Stimulated activated CD4-positive, alpha-beta T cell treated with anti-CD3 and anti-CD28 coated beads, Interleukin-1b, Interleukin-23, amount 100 ng/mL, for 4 hours (primary cell): ENCODE measurements at places on chromosomes 6 and 20.

DNA sequence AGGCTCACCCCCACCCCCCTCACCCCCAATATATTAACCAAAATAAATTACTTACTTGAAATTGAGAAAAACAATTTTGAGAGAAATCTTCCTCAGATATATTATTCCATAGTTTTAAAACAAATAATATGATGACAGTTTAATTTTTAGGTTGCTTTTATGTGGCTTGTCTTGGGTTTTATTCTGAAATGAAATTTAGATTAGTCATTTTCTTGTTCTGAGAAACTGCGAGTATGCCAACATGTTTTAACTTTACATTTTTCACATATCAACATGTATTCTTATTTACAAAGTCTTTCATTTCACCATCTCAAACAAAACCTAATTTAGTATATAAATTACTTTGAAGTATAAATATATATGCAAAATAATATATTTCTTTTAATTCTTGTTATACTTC lies 11.1 kb downstream of the REV3L start:
- no peak for DNase-seq

DNA sequence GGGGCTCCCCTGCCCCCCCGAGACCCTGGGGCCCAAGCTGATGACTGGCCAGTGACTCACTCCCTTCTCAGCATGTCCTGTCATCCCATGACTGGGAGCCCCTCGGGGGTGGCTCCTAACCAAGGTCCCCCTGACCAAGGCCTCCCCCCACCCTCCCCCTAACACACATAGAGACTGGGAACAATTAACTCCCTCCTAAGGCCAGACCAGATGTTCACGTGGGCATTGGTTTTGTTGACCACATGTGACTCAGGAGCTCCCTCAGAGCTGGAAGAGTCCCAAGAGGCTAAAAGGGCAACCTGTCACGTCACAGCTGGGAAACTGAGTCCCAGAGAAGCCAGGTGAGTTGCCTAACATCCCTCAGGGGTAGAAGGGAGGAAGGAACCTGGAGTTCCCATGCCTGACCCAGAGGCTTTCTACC lies 10.6 kb upstream of the CCN5 start:
- DNase-seq: no peak

DNA sequence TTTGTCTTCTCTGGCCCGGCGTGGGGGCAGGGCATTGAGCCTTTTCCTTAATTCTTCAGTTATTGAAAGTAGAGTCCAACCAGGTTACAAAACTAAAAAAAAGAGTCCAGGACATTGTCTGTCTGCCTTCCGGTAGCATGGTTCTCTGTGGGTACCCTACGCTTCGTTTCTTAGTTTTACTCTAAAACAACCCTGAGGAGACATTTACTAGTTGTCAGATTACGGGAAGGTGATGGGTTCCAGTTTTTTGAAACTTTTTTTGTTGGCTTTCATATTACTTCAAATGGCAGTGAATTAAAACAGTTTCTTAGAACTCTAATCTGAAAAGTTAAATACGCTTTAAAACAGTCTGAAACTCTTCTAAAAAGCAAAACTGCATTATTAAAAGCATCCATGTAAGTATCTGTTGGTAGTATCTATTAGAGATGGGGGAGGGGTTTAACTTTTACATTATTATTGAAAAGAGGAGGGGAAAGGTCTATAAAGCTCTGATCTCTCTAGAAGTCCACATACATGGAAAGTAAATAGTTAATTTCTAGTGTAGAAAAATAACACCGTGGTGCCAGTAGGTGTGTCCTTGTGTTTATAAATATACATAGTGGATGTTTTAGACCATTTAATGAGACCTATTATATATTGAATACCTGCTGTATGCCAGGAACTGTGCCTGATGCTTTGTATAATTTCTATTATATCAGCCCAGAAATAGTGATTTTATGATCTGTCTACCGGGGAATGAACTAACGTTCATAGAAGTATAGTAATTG lies 2.2 kb downstream of the BICRAL start:
- DNase-seq: no peak

DNA sequence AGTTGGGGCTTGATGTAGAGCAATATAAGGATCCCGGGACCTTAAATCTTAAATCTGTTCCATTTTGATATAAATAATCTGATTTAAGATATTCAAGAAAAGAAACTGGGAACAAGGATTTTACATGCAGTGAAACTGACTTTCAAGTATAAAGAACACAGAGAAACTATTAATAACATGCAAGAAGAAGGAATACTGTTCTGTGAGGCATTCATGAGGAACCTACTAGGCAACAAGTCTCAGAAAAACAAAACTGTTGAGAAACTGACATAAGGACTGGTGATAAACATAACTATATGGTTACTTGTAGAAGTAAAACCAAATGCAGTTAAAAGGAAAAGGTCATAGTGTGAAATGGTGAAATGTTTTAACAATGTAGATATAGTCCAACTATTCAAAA lies 15.8 kb downstream of the HDDC2 start:
- no peak for DNase-seq

- DNase-seq: no peak
Observed at GRCh38 chr20:37991908-37992307, 41.3 kb downstream of the TTI1 start.

DNA sequence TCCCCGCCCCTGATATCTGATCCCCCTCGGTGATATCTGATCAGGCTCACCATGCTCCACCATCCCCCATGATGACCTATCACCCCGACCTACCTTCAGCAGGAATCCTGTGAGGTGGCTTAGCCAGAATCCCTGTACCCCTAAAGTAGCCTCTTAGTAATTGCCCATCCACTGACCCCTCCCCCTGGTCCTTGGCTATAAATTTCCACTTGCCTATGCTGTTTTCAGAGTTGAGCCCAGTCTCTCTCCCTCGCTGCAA lies 177.5 kb upstream of the GGTLC1 start:
- no peak for DNase-seq

DNA sequence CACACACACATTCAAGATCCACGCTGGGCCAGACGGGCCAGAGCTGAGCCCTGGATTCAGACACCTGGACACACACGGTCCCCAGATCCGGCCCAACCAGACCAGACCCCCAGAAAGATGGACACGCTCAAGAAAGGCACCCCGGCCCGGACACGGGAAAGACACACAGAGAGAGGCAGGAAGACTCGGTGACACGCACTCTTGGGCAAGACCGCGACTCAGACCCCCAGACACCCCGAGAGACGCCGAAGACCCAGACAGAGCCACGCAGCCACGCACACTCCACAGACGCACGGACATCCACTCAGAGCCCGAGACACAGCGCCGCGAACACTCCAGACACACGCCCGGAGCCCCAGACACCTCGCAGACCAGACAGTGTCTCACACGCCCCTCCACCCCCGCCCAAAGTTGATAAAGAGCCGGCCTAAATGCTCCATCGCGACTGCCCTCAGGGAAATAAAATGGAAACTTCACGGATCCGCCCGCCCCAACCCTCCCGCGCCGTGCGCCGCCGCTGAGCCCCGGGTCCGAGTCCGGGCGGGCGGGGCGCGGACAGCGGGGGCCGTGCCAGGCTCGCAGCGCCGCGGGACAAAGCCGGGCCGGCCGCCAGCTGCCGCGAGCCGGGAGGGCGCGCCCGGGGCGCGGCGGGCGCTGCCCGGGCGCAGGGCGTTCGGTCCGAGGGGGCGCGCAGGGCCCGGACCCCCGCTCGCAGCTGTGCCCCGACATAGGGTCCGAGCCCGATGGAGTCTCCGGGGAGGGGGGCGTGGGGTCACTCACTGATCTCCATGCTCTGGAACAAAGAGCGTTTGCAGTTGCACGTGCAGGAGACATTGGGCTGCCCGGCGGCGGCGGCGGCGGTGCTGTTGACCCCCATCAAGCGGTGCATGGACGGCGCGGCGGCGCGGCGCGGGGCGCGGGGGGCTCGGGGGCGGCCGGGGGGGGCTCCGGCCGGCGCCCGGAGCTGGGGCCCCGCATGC lies 831 bp downstream of the PMEPA1 start:
- DNase-seq: no peak
